Smooth muscle cell of trachea (primary cell): ENCODE measurements at places on chromosomes 1 and 21. TPM values are rescaled to one million over a fixed set of nuclear protein-coding genes. Genes with fewer than 3 reads are reported as not detected.

The CD1B gene
- total RNA-seq: not detected in 2 replicates

The PLA2G5 gene
- total RNA-seq: 0.15 and 6.9 TPM in 2 replicates

The STYXL2 gene
- total RNA-seq: not detected in 2 replicates

The PEAR1 gene
- 5.6 and 7.4 TPM in 2 replicates for total RNA-seq

The VHLL gene
- total RNA-seq: not detected in 2 replicates

The PALMD gene
- 1.7 and 2.0 TPM in 2 replicates for total RNA-seq

The CA6 gene
- not detected in 2 replicates for total RNA-seq

The SPRR2E gene
- total RNA-seq: not detected in 2 replicates

The NBPF6 gene
- not detected in 2 replicates for total RNA-seq

The TCEA3 gene
- 9.7 and 36.9 TPM in 2 replicates for total RNA-seq

The CD101 gene
- total RNA-seq: 0.29 and 0.66 TPM in 2 replicates

The TRIM33 gene
- 26.3 and 28.1 TPM in 2 replicates for total RNA-seq

The FCAMR gene
- total RNA-seq: not detected in 2 replicates

The HAO2 gene
- total RNA-seq: not detected in 2 replicates
